ENCODE measurements at places on chromosomes 7 and 10.
A peak's percentile ranks its signal among the peaks of the same experiment; 100 is the strongest.

DNA sequence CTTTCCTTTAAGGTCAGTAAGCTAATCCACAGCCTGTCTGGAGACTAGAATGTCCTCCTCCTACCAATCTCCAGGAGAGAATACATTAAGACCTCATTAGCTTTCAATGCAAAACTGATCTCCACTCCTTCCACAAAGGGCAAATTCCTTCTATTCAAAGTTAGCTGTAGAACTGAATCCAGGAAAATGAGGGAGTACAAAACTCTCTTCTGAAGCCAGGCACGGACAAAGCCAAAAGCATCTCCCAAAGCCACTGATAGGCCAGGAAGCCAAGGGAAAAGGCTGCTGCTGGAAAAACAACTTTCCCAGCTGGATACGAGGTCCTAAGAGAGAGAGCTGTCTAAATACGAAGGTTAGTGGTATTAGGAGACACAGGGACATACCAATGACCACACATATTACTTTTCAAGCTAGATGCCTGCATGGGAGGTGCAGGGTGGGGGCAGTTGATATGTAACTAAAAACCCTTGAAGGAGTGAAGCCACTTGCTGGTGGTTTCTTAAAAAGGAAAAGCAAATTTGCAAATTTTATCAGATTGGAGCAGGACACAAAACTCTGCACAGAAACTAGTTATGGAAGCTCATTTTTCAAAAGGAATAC is 43.6 kb downstream of the MKX start:
- no peak for DNase-seq

DNA sequence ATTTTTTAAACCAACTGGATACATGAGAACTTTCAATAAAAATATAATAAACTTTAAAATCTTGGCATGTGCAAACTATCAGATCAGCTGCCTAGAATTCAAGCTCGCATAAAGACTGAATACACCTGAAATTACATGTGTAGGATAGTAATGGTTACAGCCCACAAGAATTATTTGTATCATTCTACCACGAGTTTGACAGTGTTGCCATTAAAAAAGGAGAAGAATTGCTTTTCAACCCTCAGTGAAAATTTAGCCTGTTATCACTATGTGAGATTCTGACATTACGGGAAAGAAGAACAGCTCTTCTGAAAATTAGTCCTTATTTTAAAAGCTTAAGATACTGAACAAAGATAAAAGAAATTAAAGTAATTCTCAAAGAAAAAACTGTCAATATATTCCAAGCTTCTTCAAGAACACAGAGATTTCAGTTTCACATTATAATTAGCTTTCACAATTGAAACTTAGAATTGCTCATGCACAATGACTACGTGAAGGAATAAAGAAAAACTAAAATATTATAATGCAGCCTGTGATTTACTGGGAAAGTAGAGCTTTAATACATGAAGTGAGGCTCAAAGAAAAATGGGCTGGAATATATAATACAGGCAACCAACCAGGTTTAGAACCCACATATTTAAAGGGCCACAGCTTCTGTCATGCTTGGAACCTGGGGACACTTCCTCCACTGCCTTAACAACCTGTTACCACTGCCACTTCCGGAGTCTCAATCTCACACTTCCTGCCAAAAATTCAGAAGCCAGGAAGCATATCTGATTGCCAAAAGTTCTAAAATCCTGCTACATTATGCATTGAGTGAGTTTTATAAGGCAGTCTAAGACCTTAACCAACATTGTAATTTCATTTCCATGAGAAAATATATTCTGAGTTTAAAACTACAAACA is 23.2 kb downstream of the TPK1 start:
- no peak for DNase-seq

GRCh38 chr7:72217151-72217550 is 195.0 kb downstream of the CALN1 start:
- DNase-seq, result no peak

DNA sequence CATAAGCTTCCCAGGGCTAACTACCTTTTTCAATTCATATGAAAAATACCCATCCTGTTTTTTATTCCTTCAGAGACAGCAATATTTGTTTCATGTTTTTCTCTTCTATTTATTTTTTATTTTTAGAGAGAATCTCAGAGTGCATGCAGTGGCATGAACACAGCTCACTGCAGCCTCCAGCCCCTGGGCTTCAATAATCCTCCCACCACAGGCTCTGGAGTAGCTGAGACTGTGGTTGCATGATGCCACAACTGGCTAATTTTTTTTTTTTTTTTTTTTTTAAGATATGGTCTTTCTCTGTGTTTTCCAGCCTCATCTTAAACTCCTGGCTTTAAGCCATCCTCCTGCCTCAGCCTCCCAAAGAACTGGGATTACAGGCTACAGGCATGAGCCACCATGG is 296.7 kb upstream of the AKR1E2 start:
- DNase-seq, result no peak

GRCh38 chr10:118584181-118584954 is 11.1 kb downstream of the PRLHR start:
- DNase-seq, result no peak

DNA sequence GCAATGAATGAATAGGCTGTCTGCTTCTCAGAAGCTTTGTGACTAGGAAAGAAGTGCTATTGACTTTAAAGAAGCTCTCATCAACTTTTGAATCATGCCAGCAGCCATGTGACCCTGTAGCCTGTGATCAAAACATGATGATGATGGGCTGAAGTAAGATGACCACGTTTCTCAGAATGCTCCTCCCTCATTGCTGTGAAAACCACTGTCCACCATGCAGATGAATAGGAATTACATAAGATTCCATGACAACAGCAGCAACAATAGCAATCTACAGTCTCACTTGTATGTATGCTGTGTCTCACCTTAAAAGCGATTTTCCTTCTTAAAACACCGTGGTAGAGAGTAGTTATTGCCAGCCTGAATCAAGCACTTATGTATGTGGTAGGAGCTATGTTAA is 228.4 kb downstream of the TRIL start:
- DNase-seq, result no peak

GRCh38 chr7:143975617-143976016 is 21.0 kb downstream of the OR2F1 start:
- DNase-seq, result no peak

DNA sequence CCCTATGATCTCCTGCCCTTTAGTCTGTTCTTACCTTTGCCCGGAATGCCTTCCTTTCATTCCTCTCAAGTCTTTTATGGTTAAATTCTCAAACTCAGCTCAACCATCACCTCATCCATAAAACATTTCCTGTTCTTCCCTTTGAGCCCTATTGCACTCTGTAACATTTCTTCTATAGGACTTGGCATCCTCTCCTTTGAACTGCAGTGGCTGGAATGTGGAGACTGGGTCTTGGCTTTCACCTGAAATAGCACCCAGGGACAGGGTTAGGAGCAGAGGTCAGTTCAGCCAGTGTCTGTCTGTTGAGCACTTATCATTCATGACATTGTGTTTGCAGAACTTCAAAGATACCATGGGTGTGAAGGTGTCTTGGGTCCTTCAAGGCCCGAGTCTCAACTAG is 7.2 kb downstream of the NFE2L3 start:
- DNase-seq, result no peak

- no peak for DNase-seq
Observed at GRCh38 chr10:117878626-117879025, 168.1 kb downstream of the RAB11FIP2 start.

DNA sequence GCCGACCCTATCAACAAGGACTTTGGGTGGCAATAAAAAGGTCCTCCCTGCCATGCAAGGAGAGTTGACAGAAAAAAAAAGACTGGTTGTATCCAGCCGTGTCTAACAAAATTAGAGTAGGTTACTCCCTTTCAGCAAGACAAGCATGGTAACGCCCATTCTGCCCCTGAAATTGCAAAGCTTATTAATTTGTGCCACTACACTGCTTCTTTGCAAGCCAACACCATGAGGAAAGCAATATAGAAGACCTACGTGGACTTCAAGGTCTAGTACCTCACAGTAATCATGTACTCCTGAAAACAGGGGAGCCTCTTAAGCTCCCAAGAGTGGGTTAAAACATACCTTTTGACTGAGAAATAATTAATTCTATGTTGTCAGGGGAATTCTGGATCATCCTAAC is 90.3 kb downstream of the FRMPD2 start:
- DNase-seq, result no peak

GRCh38 chr10:101452593-101452992 is 98.6 kb downstream of the BTRC start:
- DNase-seq, result no peak

DNA sequence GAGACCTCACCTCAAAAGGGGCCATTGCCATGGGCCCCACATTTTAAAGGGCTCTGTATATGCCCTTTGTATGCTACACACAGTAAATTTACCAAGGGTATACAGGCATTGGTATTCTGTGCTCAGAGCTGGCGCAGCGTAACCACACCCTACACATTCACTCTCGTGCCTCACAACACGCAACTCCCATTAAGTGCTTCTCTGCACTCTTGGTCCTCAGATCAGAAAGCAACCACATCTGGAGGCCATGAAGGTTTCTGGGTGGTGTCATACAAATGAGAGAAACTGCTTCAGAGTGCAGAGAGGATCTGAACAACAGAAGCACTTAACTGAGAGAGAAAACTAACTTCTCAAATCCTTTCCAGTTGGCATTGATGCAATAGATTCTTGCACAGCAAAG is 9.4 kb upstream of the CACUL1 start:
- no peak for DNase-seq

DNA sequence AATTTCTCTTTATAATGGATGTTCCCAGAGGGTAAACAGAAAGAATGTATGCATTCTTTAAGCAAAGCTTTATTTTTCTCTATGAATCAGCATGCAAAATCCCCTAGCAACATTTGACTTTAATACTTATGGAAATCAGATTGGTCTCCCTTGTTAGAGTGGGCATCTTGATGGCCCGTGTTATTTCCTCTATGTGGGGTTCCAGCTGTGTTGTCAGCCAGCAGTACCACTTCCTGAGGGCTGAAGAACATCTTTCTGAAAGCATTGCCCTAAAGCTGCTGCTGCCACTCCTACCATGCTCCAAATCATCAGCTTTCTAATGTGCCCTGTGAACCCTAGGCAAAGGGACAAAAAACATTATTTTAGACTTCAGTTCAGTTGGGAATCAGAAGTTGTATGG is 70.4 kb upstream of the HECTD2 start:
- DNase-seq, result no peak

- no peak for DNase-seq
Observed at GRCh38 chr7:2598154-2598823, 33.5 kb upstream of the TTYH3 start.

DNA sequence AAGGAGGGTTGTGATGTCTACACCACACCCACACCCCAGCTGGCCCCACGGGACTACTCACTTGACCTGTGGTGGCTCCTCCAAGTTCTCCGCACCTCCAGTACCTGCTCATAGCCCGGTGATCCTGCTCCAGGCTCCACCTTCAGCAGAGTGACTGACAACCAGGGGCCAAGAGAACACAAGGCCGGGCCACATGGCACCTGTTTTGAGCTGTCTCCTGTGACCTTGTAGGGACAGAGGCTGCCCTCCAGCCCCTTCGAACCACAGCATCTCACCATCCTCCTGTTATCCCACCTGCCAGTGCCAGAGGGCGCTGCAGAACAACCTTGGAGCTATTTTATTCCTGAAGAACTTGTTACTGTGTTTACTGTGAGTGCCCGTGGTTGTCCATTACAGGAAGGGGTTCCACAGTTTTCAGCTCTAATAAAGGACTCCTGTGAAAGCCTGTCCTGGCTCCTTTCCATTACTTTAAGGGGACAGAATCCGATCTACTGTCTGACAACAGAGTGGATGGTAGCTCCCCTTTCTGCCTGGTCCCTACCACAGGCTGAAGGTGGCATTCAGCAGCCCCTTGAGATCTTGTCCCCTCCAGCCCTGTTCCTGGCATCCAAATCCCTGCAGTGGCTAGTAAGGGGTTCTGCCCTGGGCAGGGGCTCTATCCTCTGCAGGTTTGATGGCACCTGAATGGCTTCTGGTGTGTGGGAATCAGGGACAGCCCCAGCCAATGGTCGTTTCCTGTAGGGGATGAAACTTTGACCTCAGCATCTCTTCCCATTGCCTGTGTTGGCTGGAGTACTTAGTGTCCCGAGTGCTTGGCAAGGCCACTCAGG is 50.8 kb downstream of the C10orf120 start:
- peak; percentile 52 for DNase-seq

DNA sequence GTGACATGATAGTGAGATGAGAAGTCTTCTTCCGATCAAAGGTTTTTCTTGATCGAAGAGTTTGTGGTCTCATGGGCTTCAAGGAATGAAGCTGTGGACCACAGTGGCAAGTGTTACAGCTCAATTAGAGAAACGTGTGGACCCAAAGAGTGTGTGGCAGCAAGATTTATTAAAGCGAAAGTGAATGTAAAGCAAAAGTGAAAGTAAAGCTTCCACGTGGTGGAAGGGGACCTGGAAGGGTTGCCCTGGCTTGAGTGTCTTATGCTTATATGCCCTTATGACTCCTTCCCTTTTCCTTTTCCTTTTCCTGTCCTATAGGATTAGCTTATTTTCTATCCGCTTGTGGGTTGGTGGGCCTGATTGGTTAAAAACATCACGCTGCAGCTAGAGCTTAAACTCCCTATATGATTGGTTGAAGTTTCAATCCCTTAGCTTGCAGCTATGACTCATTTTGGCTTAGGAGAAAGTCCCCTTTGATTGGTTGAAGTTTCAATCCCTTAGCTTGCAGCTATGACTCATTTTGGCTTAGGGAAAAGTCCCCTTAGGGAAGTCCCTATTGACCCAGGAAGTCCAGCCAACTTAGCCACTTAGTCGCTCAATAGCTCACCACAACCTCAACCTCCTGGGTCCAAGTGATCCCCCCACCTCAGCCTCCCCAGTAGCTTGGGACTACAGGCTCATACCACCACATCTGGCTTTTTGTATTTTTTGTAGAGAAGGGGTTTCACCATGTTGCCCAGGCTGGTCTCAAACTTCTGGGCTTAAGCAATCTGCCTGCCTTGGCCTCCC is 34.7 kb downstream of the MRPS24 start:
- peak; percentile 61 for DNase-seq

DNA sequence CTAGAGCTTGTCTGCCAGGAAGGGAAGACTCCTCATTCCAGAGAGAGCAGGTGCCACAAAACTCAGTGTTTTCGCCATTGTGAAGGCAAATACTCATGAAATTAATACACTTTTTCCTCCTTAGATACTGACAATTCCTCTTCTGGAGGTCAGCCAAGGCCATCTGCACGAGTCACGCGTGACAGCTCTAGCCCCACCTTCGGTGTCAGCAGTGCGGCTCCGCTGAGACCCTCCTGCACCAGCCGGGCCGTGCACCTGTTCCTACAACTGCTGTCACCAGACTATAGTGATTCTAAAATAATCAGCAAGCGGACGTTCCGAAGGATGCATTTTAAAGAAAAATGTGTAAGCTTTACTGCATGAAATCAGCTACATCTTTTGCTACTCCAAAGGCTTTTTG is 127.7 kb downstream of the DIP2C start:
- DNase-seq, result no peak

GRCh38 chr7:93551063-93551895 is 23.2 kb downstream of the CALCR start:
- no peak for DNase-seq

Measured in activated T-cell treated with anti-CD3 and anti-CD28 coated beads, Interleukin-2, amount 50 U/mL, for 48 hours (primary cell).